ENCODE measurements at places on chromosomes 11 and 22.
A peak's percentile ranks its signal among the peaks of the same experiment; 100 is the strongest.

- no peak for DNase-seq
These were observed 28.3 kb upstream of the PARVB start for GRCh38 chr22:43995798-43996169.

DNA sequence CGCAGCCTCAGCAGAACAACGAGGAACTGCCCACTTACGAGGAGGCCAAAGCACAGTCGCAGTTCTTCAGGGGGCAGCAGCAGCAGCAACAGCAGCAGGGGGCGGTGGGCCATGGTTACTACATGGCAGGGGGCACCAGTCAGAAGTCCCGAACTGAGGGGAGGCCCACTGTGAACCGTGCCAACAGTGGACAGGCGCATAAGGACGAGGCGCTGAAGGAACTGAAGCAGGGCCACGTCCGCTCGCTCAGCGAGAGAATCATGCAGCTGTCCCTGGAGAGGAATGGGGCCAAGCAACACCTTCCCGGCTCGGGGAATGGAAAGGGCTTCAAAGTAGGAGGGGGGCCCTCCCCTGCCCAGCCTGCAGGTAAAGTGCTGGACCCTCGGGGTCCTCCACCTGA is 31.6 kb downstream of the AMOTL1 start:
- no peak for DNase-seq

GRCh38 chr22:22386602-22387385 is 121.7 kb downstream of the ZNF280B start:
- no peak for DNase-seq

- DNase-seq, result no peak
These were observed 14.9 kb upstream of the CADM1 start for GRCh38 chr11:115518983-115519628.

GRCh38 chr11:47915374-47915773 is 65.0 kb upstream of the PTPRJ start:
- no peak for DNase-seq

DNA sequence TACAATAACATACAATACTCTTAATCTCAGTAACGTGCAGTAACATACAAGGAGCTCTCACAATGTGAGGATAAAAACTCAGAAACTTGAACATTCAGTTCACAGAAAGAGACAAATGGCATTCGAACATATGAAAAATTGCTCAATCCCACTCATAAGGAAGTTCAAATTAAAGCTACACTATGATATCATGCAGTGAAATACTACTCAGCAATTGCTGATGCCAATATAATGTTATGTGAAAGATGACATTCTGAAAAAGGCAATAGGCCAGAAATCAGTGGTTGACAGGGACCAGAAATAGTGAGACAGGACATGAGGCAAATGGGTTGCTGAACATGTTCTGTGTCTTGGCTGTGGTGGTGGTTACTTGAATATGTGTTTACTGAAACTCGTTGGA is 33.7 kb upstream of the PITPNB start:
- DNase-seq, result no peak

- DNase-seq, result no peak
These were observed 40.7 kb downstream of the SHANK2 start for GRCh38 chr11:71211631-71212030.

GRCh38 chr11:91707652-91708482 is 516.8 kb upstream of the FAT3 start:
- no peak for DNase-seq

DNA sequence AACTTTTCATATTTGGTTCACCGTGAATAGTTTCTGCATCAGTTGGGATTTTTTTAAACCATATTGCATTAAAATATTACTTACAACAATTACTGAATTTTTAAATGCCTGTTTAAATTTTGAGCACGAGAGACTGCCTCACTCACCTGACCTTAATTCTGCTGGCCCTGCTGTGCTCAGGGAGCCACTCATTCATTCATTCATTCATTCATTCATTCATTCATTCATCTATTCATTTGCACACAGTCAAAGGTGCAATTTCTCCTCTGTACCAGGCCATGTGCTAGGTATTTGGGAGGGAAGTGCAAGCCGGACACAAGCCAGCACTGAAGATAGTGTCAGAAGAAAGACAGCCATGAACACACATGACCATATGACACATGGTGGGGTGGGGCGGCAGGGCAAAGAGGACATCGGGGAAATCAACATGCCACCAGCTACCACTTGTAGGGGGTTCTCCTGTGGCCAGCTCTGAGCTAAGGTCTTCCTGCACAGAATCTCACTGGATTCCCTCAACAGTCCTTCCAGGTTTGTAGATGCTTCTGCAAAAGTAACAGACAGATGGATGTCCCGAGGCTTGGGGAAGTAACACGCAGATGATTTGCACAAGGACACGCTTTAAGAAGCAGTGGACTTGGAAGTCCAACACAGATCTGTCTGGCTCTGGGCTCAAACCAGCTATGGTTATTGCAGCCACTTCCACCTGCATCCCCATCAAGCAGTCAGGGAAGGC is 568 bp upstream of the CSF2RB start:
- DNase-seq, result no peak

GRCh38 chr11:121499405-121499804 is 46.6 kb upstream of the SORL1-AS1 start:
- no peak for DNase-seq

GRCh38 chr22:43627485-43628213 is 184.5 kb downstream of the EFCAB6 start:
- no peak for DNase-seq

- no peak for DNase-seq
These were observed 836 bp downstream of the SPON1 start for GRCh38 chr11:13963169-13963948.

DNA sequence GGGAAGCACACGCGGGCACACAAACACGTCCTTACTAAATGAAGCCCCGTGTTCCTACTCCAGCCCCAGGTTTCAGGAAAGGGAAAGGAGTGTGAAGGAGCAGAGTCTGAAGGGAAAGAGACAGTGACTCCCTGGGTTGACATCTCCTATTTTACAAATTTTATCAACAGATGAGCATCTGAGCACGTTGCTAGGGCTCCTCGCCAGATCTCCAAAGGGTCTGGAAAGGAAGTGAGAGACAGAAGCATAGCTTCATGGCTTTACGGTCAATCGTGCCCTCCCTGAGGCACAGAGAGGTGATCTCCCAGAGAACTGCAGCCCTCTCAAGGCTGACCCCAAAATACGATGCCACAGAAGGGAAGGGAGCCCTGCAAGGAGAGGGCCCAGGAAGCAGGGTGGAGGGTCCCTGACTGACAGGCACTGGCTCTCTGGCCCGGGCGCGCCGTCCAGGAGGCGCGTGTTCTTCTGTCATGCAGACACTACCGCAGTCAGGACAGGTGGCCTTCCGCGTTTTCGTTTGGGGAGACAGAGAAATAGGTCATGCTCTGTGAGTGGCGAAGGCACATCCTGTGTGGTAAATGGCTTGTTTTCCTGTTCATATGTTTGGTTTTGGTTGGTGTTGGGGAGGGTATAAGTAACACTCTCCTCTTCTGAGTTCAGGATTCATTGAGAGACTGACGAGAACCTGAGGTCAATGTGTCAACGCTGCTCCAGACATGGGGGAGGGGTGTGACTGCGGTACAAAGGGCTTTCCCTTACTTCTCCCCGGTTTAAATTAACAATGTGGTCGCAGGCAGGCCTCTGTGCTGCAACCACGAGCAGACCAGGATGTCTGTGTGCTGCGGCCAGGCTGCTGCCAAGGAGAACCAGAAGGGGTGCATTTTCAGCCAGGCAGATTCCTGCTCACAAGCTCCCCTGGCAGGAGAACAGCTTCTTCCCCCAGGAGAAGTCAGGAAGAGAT is 813.3 kb downstream of the OPCML start:
- DNase-seq, result no peak

DNA sequence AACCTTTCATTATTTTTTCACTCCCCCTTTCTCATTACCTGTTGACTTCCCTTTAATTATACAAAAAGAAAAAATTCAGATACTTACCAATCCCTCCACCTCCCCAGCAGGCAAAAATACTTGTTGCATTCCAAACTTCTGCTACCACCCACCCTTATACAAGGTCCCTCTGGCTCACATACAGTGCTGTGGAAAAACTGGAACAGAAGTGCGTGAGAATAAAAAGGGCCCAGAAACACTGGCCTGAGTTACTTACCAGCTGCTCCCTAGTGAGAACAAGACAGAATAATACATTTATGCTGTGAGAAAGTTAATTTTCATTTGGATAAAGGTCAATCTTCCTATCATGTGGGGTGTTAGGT is 46.9 kb upstream of the RAPSN start:
- DNase-seq, result no peak

- DNase-seq, result no peak
These were observed 27.6 kb downstream of the KCTD17 start for GRCh38 chr22:37079158-37079557.

DNA sequence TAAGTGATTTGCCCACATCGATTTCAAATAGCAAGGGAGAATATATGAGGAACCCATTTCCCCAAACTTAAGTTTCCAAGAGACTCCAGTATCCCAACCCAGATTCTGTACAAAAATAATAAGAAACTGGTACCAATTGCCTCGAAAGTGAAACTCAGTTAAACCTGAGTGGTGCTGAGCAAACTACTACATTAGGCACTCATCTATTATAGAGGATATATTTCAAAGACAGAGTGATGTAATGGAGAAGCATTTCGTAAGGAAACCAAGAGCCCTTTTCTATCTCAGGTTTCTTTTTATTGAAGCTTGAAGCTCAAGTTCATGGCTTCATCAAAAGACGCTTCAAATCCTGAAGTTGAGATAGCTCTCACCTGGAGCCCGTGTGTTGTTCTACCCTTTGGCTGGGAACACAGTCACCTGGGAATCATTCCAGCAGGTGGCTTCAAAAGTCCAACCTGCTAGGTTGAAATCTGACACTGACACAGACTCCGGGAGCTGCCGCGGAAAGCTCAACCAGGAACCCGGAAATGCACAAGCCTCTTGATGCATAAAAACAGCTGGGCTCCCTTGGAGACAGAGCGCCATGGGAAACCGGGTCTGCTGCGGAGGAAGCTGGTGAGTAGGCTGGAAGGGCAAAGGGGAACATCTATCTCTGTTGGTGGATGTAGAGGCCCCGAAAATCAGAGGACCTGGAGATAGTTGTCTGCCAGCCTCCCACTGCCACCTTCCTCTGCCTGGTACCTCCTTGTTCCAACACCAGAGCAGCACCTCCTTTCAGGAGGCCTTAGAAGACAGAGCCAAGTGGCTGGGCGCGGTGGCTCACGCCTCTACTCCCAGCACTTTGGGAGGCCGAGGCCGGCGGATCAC is at the start of gene C11orf52:
TSS of gene C11orf52 (plus strand) at position 524 of the 867 bp plus-strand sequence. CDS start at position 584, 60 bp downstream.
- no peak for DNase-seq

- no peak for DNase-seq
These were observed 24.5 kb downstream of the GAS2 start for GRCh38 chr11:22690871-22691270.

DNA sequence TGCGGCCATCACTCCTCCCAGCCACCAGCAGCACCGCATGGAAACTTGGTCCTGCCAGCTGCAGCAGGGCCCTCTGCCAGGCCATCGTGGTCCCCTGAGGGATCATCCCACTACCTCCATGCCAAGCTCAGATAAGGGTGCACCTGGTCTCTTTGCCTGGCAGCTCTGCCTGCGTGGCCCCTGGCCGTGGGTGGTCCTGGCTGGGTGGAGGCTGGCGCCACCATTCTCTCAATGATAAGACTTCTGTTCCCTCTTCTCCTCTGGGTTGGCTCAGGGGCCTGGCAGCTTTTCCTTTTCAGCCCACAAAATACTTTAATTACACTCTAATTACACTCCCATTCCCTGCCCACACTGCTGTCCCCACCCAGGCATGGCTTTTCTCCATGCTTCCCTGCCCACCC is 26.8 kb upstream of the TSKU start:
- DNase-seq, result no peak

- no peak for DNase-seq
These were observed 38.7 kb upstream of the TSKU start for GRCh38 chr11:76744186-76745043.

GRCh38 chr22:45087802-45088201 is 75.9 kb upstream of the NUP50 start:
- DNase-seq, result no peak

GRCh38 chr11:43933608-43934551 is 8.6 kb upstream of the C11orf96 start:
- no peak for DNase-seq

- DNase-seq, result no peak
These were observed 82.5 kb upstream of the SORL1-AS1 start for GRCh38 chr11:121535129-121535796.

DNA sequence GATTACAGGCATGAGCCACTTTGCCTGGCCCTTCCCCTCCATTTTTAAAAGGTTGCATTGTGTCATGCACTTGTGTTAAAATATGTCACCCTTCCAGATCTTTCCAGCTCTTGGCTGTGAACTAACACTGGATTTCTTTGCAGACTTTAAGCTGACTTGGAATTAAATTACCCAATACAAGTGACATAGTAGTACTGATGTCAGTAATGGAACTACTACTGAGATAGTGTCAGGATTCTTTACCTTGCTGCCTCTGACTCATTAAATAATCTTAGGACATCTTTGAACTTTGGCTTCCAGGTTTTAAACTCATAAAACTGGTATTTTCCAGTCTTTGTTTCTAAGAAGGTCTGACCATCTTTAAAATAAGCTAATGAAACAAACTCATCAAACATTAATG is 51.8 kb upstream of the OR4B1 start:
- DNase-seq, result no peak

GRCh38 chr11:67372321-67372992 is 941 bp downstream of the CLCF1 start:
- DNase-seq, result no peak

- DNase-seq, result peak; percentile 53
These were observed at the start of gene FOLH1 for GRCh38 chr11:49208006-49208721. Gene FOLH1 (minus strand): TSS chr11:49208602. CDS start chr11:49208409, 193 bp downstream.
